Activated naive CD4-positive, alpha-beta T cell treated with anti-CD3 and anti-CD28 coated beads, Interleukin-2, amount 10 ng/mL, durations not matched to agents 7 days and 5 days (primary cell): ENCODE measurements at places on chromosomes 11 and 22.

GRCh38 chr11:120637131-120637530 lies 125.6 kb downstream of the GRIK4 start:
- DNase-seq = no peak

DNA sequence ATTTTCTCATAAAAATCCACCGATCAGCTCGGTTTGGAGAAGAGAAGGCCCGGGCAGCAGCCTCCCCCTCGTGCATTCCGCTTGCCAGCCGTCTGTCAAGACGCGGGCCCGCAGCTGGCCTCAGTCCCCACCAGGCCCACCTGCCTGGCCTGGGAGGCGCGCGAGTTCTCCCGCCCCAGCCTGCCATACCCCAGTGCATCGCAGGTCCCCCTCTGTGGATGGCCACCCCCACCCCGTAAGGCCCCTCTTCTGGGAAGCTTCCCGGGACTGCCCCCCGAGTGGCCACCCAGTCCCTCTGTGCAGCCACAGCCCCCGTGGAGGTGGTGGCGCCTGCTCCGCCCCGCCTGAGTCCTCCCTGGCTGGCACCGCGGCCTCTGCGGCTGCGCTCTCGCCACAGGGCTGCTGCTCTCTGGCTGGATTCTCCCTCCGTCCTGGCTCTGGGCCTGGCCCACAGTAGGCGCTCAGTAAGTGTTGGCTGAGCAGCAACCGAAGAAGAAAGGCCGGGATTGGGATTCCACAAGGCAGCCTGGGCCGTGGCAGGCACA lies 74.0 kb upstream of the TCF20 start:
- DNase-seq = no peak

DNA sequence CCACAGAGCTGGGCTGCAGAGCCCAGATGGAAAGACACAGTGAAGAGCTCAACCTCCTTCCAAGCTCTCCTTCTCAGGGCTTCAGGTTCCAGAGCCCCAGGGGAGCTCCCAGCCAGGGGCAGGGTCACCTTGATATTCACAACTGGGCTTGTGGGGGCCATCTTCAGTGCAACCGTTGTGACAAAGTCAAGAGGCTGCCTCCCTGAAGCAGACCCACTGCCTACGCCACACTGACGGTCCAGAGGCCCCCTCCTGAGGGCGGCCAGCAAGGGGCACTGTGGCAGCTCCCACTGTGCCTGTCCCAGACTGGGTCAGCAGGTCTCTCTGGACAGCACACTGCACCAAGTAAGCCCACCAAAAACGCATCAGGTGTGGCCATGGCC lies 84.1 kb downstream of the DGCR2 start:
- DNase-seq = no peak

DNA sequence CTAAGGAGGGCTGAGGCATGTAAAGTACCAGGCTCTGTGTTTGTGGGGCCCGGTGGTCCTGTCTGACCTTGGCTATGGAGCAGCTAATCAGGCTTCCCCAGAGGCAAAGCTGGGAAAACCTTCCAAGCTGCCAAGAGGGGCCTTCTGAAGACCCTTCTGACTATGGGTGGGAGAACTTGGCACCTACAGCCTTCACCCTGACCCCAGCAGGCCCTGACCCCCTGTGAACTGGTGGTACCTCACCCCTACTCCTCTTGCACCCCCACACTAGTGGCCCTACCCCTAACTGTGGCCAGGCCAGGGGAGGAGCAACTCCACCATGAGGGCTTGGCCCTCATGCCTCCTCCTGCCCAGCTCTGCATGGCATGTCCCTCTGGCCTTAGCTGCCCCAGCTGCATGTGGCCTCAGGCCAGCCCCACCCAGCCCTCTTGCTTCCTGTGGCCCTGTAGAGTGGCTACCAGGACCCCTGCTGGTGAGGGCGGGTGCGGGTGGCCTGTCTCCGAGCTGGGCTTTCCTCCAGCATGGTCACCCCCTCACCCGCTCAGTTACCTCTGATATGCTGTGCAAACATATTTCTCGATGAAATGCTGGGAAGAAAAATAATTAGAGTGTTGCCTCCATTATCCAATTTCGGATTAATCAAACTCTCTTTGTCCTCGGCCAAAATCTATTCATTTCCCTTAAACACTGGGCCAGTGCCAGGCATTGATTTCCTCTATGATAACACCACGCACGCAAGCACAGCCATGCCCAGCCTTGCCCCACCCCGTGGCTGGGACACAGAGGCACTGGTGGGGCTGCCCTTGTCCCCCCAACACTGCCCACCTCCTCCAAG lies 7.5 kb downstream of the GNAZ start:
- DNase-seq = no peak

GRCh38 chr11:73215191-73216134 lies 2.6 kb upstream of the P2RY2 start:
- DNase-seq = no peak

- DNase-seq = no peak
Observed at GRCh38 chr11:11533057-11533456, 88.7 kb downstream of the GALNT18 start.

- peak; percentile 55 for DNase-seq
Observed at GRCh38 chr11:2444821-2445745, at the start of gene KCNQ1. KCNQ1 (plus strand) TSS chr11:2445008; CDS start chr11:2445099, 91 bp downstream.

GRCh38 chr11:97764605-97765004 lies 1256.1 kb upstream of the CNTN5 start:
- no peak for DNase-seq

DNA sequence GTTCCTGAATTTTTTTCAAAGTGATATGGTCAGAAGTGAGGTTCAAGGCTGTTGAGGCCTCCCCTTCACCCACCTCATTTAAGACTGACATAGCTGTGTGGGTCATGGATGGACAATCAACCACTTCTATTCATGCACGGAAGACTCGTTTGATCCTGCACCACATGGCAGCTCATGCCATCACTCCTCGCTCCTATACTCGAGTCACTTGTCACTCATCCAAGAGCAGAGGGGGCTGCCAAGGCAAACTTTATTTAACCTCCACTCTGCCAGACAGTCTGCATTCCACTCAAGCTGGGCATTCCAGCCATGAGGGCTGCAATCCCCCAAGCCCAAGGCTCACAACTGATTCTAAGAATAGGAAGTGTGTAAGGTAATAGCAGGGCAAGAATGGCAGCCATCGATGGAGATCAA lies 34.1 kb downstream of the SNX19 start:
- no peak for DNase-seq

DNA sequence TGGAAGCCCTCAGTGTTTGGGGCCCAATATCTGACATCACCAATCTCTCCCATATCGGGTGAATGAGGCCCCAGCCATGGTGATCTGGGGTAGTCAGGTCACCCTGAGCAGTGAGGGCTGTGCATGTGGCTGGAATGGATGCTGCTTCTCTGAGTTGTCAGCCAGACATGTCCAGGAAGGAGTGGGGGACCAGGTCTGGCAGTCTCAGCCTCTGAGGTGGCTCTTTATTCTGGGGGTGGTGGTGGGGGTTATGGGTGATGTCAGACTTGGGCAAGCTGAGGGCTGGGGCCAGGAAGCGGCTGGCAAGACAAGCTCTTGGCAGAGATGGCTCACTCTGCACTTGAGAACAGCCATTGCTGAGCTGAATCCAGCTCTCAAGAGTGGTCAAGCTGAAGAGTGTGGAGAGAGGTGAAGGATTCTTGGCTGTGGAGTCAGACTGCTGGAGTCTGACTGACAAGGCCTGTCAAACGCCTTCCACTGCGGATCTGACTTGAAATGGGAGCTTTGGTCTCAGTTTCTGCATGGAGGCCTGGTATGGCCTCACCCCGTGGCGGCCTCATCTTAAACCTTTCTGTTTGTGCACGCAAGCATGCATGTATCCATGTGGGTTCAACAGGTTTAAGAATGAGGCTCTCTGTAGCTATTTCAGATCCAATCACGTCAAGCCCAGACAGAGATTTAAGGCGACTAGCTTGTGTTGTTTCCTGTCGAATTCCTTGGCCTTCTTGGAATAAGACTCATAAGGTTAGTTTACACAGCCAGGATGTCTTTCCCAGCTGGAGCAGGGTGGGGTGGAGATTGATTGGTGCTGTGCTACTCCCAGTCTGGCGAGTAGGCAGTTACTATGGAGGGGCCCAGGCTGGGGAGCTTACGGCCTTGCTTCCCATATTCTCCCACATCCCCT lies 83.9 kb upstream of the TIMP3 start:
- DNase-seq = no peak

GRCh38 chr11:117977029-117977428 lies 9.2 kb upstream of the IL10RA start:
- no peak for DNase-seq

DNA sequence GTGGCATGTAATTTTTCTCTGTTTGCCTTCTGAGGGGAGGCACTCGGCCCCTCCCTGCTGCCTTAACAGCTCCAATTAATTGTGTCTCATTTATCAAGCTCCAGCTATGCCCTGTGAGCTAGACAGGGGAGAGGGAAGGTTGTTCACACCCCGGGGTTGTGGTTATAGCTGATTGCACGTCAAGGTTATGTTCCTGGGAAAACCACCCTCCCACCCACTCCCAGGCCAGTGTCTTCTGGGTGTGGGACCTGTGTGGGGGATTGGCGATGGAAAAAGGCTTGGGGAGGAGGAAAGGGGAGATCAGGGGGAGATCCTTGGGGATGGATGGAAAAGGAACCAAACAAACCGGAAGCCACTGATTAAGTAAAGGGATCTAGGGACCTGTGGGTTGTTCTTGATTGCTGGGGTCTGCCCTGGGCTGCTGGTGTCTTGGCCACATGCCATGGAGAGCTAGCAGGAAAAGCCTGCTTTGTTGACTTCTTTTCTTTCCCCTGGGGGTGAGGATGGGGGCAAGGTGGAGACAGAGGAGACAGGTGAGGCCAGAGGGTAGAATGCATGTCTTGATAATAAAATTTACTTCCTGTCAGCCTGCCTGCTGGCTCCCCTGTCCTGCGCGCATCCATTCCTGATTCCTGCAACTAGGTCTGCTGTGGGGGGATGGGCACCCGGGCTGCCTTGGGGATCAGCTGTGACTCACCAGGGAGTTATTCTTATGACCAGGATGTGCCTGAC lies 13.5 kb upstream of the SORL1-AS1 start:
- peak; percentile 52 for DNase-seq

DNA sequence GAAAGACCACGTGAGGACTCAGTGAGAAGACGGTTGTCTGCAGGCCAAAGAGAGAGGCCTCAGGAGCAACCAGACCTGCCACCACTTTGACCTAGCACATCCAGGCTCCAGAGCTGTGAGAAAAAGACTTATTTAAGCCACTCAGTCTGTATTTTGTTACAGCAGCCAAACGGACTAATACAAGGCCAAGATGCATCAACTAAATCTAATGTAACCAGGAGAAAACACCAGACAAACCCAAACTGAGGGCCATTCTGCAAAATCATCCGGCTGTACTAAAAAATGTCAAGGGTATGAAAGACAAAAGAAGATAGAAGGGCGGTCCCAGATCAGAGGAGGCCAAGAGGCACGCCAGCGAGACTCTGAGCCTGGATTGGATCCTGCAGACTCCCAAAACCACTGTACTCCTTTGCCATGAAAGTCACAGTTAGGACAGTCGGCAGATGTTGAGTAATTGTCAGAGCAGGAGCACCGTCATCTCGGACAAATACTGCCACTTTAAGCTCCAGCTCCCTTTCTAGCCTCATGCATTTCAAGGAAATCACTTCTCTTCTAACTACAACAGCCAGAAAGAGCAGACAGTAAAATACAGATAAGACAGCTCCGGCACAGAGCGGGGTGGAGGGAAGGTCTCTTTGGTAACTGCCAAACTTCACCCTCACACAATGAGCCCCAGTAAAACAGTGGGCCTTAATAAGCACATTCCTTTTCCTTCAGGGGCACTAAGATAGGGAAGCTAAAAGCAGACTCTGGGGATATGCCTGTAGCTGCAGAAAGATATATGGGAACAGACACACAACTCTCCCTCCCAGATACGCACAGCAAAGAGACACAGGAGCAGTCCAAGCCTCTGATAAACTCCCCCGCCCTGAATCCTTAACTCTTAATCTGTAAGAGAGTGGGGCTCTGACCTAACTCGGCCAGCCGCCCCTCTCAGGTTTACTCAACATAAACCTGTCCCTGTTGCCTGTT lies 3.5 kb upstream of the ZP1 start:
- DNase-seq = no peak

DNA sequence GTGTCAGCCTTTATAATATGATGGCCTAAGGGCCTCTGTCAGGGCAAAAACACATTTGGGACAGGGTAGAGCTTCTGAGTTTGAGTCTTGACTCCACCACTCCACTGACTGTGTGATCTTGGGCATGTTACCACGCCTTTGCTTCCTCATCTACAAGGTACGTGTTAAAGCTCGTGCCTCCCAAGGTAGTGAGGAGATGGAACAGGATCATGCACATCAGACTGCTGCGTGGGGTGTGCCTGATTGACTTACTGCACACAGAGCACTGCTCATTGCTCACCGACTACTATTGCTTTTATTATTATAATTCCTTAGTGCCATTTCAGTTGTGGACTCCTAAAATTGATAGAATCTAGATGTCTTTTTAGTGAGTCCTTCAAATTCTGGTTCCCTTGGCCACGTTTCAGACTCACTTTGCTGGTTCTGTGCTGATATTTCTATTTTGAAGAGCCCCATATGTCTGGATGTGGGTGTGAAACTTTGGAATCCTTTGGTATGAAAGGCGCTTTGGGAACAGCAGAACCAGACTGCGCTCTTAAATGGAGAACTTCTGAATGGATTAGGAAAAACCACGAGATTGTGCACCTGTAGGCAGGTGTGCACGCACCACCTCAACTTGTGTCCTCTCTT lies 44.1 kb upstream of the RAB1B start:
- DNase-seq = no peak

- no peak for DNase-seq
Observed at GRCh38 chr11:33860926-33861325, 30.9 kb downstream of the LMO2 start.

GRCh38 chr22:39723463-39723862 lies 152.9 kb downstream of the CACNA1I start:
- DNase-seq = no peak

DNA sequence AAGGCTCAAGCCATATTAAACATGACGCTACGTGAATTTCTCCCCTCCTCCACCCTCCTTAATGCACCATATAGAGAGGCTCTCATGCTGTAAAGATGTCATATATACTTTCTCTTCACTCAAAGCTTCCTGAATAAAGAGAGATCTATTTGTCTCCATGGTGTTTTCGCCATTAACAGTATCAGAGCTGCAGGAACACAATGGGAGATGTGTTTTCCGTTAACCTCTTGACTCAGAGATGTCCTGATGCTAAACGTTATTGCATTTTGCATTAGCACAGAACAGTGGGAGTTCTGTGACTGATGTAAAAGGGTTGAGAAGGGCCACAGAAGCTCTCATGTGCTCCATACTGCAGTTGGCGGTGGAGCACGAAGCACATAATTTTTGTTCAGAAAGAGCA lies 25.7 kb upstream of the BLID start:
- no peak for DNase-seq

DNA sequence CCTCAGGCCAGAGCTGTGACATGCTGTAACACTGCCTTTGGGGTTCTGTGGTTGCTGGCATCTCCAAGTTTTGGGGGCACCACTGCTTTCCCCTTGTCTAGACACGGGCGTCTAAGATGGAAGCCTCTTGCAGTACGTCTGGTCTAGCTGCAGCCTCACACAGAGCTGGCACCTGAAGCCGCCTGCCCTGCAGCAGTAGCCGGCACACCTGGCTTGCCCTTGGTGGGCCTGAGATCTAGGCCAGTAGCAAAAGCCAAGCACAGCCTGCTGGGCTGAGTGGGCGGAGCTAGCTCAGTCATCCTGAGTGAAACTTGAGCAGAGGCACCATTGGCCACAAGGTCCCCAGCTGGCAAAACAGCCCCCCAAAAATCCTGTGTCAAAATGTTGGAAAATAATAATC lies 154.2 kb downstream of the DLG2 start:
- no peak for DNase-seq

GRCh38 chr11:111852103-111852502 lies 19.3 kb downstream of the ALG9 start:
- DNase-seq = no peak
